ENCODE measurements at places on chromosomes 4 and X. TPM values are rescaled to one million over a fixed set of nuclear protein-coding genes. Genes with fewer than 3 reads are reported as not detected.

The GC gene
- not detected for total RNA-seq

The SGMS2 gene
- 24.7 TPM for total RNA-seq

The MAGEB2 gene
- not detected for total RNA-seq

The GYPB gene
- not detected for total RNA-seq

The MAGEC2 gene
- not detected for total RNA-seq

The AFP gene
- 1.9 TPM for total RNA-seq

The FAM9B gene
- total RNA-seq: not detected

The PRDM8 gene
- total RNA-seq: 0.67 TPM

The SFRP2 gene
- not detected for total RNA-seq

The SLC7A11 gene
- 33.1 TPM for total RNA-seq

The MSX1 gene
- 10.9 TPM for total RNA-seq

The KLHL4 gene
- 3.5 TPM for total RNA-seq

The TMPRSS11D gene
- total RNA-seq: not detected

The PPBP gene
- not detected for total RNA-seq

The CCDC158 gene
- 0.03 TPM for total RNA-seq

The PPP2R2C gene
- total RNA-seq: 40.4 TPM

The PGK1 gene
- 583 TPM for total RNA-seq

The GPR119 gene
- not detected for total RNA-seq

The PABPC1L2B gene
- total RNA-seq: not detected

The DCLK2 gene
- total RNA-seq: 9.3 TPM

The TEX13A gene
- not detected for total RNA-seq

The PCDH10 gene
- total RNA-seq: 0.09 TPM

The GAGE2A gene
- total RNA-seq: not detected

The GAGE13 gene
- total RNA-seq: not detected

The MYOZ2 gene
- total RNA-seq: not detected

The GYG2 gene
- total RNA-seq: 4.2 TPM

The NHSL2 gene
- total RNA-seq: 0.38 TPM

The CLCN3 gene
- total RNA-seq: 16.6 TPM

The DUSP21 gene
- not detected for total RNA-seq

The CXCL8 gene
- 19.2 TPM for total RNA-seq

The CDX4 gene
- not detected for total RNA-seq

The TCEAL6 gene
- total RNA-seq: not detected

The GAGE12J gene
- not detected for total RNA-seq

The P2RY4 gene
- not detected for total RNA-seq

The ALAS2 gene
- not detected for total RNA-seq

The GPR34 gene
- total RNA-seq: 0.11 TPM

The PNCK gene
- 0.58 TPM for total RNA-seq

The KLB gene
- total RNA-seq: 0.15 TPM

The MED28 gene
- total RNA-seq: 34.5 TPM

The CSAG1 gene
- total RNA-seq: 0.38 TPM

The RNF212 gene
- total RNA-seq: 1.9 TPM

The COL25A1 gene
- total RNA-seq: not detected

The UCP1 gene
- not detected for total RNA-seq

The BMPR1B gene
- 7.9 TPM for total RNA-seq

The HEPH gene
- not detected for total RNA-seq

The NDST4 gene
- total RNA-seq: not detected

The SSX1 gene
- not detected for total RNA-seq

The IL21 gene
- not detected for total RNA-seq

The PLS3 gene
- total RNA-seq: 237 TPM

The MOSPD2 gene
- total RNA-seq: 8.5 TPM

The TMEM154 gene
- total RNA-seq: 0.18 TPM

The POU3F4 gene
- not detected for total RNA-seq

The ARSJ gene
- total RNA-seq: 6.3 TPM

Measured in A549 treated with DMSO at 1 μM for 4 hours (cell line).